HS-5 (cell line): ENCODE measurements at places on chromosomes 1 and 21.

DNA sequence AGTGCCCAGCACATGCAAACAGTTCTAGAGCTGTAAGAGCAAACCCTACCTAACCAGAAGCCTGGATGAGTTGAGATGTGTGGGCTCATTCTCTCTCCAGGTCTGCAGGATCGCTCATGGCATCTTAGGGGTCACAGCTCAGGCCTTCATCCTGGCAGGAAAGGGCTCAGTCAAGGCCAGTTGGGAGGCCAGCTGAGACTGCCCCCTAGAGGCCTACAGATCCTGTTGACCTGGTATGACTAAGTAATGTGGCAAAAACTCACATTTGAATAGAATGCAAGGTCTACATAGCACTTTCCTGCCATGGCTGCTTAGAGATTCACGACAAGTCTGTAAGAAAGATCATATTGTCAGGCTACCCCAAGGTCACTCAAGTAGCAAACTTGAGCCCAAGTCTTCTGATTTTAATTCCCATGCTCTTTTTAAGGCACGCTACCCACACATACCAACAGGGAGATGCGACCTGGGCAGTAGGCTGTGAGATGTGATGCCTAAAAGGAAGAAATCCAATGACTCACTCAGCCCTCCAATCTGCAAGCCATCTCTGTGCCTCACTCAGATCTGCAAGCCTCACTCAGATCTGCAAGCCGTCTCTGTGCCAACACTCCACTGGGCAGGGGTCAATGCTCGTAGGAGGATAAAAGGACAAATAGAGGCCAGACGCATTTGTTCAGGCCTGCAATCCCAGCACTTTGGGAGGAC lies 5.1 kb upstream of the CAPN8 start:
- peak; percentile 36 for DNase-seq

GRCh38 chr1:150529017-150529416 lies 13.5 kb downstream of the FALEC start:
- DNase-seq = no peak

DNA sequence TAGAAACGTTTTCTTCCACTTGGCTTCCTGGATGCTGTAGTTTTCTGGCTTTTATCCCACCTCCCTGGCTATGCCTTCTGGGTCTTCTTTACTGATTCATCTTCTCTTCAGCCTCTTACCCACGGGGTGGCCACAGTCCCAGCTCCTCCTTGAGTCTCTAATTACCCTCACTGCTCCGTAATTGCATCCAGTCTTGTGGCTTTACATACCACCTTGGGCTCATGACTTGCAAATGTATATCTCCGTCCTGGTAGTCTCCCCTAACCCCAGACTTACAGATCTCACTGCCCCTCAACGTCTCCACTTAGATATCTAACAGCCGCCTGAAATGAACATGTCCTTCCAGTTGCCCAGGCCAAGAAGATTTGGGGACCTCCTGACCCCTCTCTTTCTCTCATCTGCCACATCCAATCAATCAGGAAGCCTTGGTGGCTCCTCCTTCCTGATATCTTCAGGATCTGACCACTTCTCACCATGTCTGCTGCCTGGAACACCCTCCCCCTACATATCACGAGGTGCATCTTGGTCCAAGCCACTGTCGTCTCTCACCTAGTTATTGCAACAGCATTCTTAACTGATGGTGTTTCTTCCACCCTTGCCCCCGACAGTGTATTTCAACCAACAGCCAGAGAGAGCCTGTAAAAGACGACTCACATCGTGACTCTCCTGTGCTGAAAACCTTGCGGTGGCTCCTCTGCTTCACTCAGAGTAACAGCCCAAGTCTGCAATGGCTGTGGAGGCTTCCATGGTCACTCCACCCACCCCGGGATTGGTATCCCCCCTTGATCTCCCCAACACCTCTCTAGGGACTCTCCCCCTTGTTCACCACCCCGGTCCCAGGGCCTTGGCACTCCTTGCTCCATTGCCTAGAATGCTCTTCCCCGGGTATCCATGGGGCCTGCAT lies 219.0 kb upstream of the POU3F1 start:
- no peak for DNase-seq

DNA sequence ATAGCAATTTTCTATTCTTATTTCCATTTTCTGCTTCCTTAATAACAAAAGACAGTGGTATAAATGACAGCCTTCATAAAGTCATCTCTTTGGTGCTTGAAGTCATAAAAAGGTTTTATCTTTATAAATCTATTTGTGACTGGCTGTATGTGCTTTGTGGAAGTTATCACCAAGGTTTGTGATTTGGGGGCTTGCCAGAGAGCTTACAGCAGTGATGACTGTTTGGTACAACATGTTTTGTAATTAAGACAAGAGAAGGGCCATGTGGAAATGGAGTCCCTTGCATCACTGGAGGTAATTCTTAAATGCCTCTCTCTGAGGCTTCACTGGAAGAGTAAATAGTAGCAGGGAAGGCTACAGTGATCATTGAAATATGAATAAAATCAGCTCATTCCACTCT lies 2.7 kb downstream of the SLC35F3 start:
- no peak for DNase-seq

DNA sequence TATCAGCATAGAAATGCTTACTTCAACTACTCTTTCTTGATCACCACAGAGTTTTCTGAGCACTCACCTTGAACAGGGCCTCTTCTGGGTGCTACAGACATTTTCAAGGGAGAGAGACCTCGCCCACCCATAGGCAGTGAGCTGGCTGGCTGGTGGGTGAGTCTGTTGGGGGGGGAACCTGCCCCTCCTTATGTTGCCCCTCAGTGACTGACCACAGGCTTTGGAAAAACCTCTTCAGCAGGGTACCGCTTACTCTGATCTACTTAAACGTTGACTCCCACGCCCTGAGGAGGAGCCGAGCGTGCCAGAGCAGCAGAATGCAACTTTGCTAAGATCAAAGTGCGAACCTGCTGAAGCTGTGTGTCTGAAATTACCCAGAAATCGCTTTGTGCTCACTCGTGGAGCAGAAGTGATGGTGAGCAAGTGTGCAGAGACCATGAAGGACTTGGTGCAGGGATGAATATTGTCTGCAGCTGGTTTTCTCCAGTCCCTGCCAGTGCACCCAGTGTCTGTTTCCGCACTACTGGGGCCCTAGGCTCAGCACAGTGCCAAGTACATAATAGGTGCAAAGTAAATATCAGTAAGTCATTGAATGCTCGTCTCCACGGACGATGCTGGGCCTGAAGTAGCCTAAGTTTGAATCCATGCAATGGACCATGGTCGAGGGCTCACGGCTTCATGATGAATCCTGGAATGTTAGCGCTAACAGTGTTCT lies 158.7 kb upstream of the IRF2BP2 start:
- DNase-seq = no peak

GRCh38 chr1:203463469-203464062 lies 12.0 kb upstream of the PRELP start:
- no peak for DNase-seq

DNA sequence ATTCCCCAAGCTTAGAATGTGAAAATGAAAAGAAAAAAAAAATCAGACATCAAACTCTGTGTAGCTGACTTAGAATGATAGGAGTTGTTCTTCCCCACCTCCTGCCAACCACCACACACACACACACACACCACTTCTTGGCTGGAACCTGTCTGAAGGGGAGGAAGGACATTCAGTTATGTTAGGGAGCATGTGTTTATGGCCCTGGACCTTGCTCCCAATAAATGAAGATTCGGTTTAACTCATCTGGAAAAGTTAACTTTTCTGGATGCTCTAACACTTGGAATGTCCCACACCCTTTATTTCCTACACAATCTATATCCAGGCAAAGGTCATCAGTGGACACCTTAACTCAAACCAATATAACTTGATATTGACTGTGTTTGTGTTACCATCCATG lies 112.4 kb downstream of the DAB1 start:
- no peak for DNase-seq

DNA sequence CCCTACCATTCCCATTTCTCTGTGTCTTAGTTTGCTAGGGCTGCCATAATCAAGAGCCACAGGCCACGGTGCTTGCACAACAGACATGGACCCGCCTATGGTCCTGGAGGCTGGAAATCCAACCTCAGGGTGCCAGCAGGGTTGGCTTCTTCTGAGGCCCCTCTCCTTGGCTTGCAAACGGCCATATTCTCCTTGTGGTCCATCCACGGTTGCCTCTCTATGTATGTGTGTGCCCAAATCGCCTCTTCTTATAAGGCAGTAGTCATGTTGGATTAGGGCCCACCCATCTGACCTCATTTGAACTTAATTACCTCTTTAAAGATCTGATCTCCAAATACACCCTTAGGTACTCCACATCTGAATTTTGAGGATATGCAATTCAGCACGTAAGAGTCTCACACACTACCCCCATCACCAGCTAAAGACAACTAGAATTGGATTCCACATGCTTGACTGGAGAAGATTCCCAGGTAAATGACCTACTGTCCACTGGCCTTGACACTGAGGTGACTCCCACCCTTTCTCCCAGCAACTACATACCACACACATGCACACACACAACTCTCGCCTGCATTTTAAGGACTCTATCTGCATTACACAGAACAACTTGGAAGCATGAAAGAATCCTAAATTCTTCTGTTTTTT lies 28.3 kb upstream of the TMEM51 start:
- DNase-seq = no peak

- DNase-seq = peak; percentile 22
Measured at GRCh38 chr1:75632350-75632949, 21.5 kb upstream of the SLC44A5 start.

DNA sequence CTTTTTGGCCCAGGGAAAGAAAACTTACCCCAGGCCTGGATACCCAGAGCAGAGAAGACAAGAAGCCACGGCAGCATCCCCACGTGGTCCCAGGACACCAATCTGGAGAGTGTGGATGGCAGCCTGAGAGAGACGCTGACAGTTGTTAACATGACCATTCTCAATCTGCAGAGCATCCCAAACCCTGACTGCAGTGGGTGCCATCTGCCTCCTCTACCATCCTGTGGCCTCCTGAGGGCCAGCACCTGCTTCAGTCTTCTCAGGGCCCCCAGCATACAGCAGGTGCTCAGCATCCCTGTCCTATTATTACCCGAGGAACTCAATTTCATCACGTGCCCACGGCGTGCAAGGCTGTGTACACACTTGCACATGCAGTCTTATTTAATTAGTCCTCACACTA lies 785 bp downstream of the PGLYRP4 start:
- no peak for DNase-seq

GRCh38 chr1:211527006-211527405 lies 35.0 kb upstream of the RD3 start:
- no peak for DNase-seq

GRCh38 chr1:31860581-31860980 lies 44.8 kb upstream of the SPOCD1 start:
- no peak for DNase-seq

DNA sequence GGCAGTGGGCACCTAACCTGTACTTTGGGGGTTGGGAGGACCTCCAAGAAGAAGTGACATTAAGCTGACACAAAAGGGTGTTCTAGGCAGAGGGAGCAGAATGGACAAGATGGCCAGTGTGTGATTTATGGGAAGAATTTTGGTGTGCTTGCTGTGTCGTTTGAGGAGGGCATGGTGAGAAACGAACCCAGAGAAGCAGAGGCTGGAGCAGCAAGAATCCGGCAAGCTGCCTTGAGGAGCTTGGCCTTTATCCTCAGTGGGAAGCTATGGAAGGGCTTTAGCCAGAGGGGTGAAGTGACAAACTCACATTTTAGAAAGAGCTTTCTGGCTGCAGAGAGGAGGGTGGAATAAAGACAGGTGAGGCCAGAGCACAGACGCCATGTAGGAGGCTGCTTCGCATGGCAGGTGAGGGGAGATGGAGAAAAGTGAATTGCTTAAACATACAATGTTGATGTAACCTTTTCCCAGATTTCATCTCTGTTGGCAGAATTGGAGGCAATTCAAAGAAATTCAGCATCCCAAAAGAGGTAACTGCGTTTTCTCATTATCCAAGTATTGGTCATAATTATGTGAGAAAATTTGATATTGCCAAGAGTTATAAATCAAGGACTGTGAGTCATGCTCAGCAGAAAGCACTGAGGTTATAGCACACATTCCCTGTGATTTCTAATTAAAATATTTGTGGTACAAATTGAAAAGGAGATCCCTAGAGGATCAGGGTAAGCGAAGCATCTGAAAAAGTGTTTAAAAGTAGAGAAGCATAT lies 26.5 kb downstream of the TRIM45 start:
- DNase-seq = no peak

GRCh38 chr1:57164584-57164983 lies 198.8 kb upstream of the C8B start:
- DNase-seq = no peak

GRCh38 chr1:26907071-26907917 lies 6.5 kb downstream of the NR0B2 start:
- DNase-seq = peak; percentile 61

DNA sequence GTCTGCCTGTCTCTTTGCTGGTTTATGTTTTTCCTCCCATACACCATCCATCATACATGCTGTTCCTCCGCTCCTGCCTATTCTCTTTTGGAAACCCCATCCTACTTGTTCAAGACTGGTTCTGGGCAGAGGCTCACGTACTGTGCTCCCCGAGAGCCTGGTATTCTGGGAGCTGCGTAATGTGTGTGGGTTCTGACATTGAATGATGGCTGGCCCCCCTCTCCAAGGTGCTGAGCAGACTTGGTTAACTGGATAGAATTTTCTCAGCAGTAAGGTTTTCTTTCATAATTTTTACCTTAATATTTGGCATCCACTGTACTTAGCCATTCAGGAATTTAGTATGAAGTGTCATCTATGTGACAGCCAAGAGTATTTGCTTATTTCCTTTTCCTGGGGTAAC lies 26.6 kb downstream of the COQ8A start:
- no peak for DNase-seq

DNA sequence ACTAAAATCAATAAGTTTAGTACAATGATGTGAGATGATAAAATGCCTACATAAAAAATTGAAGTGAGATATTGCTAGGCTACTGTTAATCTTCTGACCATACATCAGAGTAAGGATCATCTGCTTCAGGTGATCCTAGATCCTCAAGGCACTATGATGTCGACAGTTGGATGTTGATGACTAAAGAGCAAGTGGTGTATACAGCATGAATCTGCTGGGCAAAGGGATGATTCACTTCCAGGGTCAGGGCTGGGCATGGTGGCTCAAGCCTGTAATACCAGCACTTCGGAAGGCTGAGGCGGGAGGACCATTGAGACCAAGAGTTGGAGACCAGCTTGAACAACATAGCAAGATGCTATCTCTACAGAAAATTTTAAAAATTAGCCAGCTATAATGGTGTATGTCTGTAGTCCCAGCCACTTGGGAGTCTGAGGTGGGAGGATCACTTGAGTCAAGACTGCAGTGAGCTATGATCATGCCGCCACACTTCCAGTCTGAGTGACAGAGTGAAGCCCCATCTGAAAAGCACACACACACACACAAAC lies 24.6 kb downstream of the NUF2 start:
- DNase-seq = no peak

- DNase-seq = no peak
Measured at GRCh38 chr1:246760422-246761347, 36.5 kb downstream of the SCCPDH start.
